Endothelial cell of umbilical vein (primary cell): ENCODE measurements at places on chromosomes 4 and X. TPM values are rescaled to one million over a fixed set of nuclear protein-coding genes. Genes with fewer than 3 reads are reported as not detected.

Gene SOX3
- total RNA-seq, result not detected in 2 replicates

Gene LARP1B
- 27.7 and 28.8 TPM in 2 replicates for total RNA-seq

Gene PPP2R2C
- 0.09 TPM in 2 replicates for total RNA-seq

Gene CCDC120
- 5.7 and 6.4 TPM in 2 replicates for total RNA-seq

Gene ARHGEF6
- 5.5 and 6.4 TPM in 2 replicates for total RNA-seq

Gene MAGEC2
- not detected in 2 replicates for total RNA-seq

Gene NAP1L5
- total RNA-seq, result 6.1 and 7.6 TPM in 2 replicates

Gene GAGE10
- total RNA-seq, result not detected in 2 replicates

Gene NHSL2
- total RNA-seq, result 40.3 and 49.9 TPM in 2 replicates

Gene PSMD10
- total RNA-seq, result 71.9 and 82.7 TPM in 2 replicates

Gene HOPX
- total RNA-seq, result 0.62 and 5.8 TPM in 2 replicates

Gene CPLX1
- 1.3 and 1.8 TPM in 2 replicates for total RNA-seq

Gene NDP
- 0.60 TPM in 1 of 2 replicates, not detected in the other for total RNA-seq

Gene ENPP6
- total RNA-seq, result not detected in 2 replicates
